ENCODE measurements at places on chromosomes 13 and 19. TPM values are rescaled to one million over a fixed set of nuclear protein-coding genes. Genes with fewer than 3 reads are reported as not detected.

Gene MCEMP1
- total RNA-seq, result not detected

Gene STOML3
- total RNA-seq, result not detected

Gene PLK5
- total RNA-seq, result not detected

Gene ZBTB45
- 3.6 TPM for total RNA-seq

Gene ERICH6B
- not detected for total RNA-seq

Gene PRSS57
- total RNA-seq, result not detected

Gene GNA15
- 207 TPM for total RNA-seq

Gene MYPOP
- 1.7 TPM for total RNA-seq

Gene LILRA5
- total RNA-seq, result not detected

Gene TEKTIP1
- total RNA-seq, result not detected

All from tracheal epithelial cell (primary cell).